Chondrocyte (in vitro differentiated cells): ENCODE measurements at places on chromosomes 13 and 19. TPM values are rescaled to one million over a fixed set of nuclear protein-coding genes. Genes with fewer than 3 reads are reported as not detected.

The ZNF665 gene
- total RNA-seq, result 1.4 to 4.7 TPM (median 3.3 TPM) in 3 replicates

DNA sequence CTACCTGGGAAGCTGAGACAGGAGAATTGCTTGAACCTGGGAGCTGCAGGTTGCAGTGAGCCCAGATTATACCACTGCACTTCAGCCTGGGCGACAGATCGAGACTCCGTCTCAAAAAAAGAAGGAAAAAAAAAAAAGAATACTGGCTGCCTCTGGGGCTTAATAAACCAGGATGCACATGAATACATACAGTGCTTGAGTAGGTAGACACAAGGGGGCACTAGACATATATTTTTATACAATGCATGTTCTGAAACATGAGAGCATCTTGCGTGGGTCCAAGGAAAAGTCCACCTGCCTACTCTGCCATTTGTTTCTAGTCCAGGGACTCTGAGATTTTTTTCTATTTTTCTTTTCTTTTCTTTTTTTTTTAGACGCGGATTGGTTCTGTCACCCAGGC lies 31.2 kb downstream of the KEAP1 start:
- no peaks in the 10 kb centered on the region for H3K4me1 ChIP-seq
- H3K27me3 ChIP-seq, result no peaks in the 10 kb centered on the region
- no peak overlapping the region for H3K27ac ChIP-seq
- H3K36me3 ChIP-seq, result peaks cover 3% of the 10 kb centered on the region
- no peak for DNase-seq
- H3K4me3 ChIP-seq, result no peak overlapping the region

DNA sequence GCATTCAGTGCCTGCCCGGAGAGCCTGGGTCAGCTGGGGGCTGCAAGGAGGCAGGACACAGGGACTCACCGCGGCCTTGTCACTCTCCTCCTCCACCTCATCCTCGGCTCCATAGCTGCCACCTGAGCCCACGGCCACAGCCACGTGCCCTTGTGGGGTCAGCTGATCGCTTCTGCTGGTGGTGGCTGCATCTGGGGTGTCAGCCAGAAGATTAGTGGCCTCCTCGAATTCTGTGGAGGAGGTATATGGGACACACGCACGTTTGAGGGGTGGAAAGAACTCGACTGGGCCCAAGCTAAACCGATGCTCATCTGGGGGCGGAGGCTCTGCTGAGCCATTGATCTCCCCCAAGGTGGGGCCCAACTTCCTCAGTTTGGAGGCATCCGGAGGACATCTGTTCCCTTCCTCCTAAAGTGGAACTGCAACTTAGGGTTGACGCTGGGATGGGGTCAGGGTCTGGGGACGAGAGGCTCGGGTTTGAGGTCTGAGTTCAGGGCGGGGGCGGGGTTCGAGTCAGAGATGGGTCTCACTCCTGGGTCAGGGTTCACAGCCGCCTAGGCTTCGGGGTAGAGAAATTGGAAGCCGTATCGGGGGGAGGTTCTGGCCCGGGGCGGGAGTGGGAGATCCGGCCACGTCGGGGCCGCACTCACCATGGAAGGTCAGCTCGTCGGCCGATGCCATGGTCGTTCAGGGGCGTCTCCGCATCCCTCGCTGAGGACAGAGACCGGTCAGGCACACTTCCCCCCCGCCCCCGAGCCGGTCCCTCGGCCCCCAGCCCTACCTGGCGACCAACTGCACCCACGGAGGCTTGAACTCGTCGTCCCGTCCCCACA lies 493 bp downstream of the YIPF2 start:
- H3K27ac ChIP-seq, result peak overlapping the region; percentile 95
- H3K27me3 ChIP-seq, result no peaks in the 10 kb centered on the region
- peaks cover 23% of the 10 kb centered on the region for H3K4me1 ChIP-seq
- no peak for DNase-seq
- H3K4me3 ChIP-seq, result peak overlapping the region; percentile 89
- H3K36me3 ChIP-seq, result peaks cover 9% of the 10 kb centered on the region

The OR10H2 gene
- total RNA-seq, result not detected in 3 replicates

GRCh38 chr13:43763143-43763759 lies 23.5 kb downstream of the ENOX1 start:
- no peak for DNase-seq
- H3K27ac ChIP-seq, result no peak overlapping the region

The ZNF829 gene
- total RNA-seq, result 2.0 to 4.1 TPM (median 2.1 TPM) in 3 replicates

The CATSPERD gene
- not detected in 3 replicates for total RNA-seq

- peak overlapping the region; percentile 46 for H3K27ac ChIP-seq
- H3K36me3 ChIP-seq, result no peaks in the 10 kb centered on the region
- DNase-seq, result no peak
- H3K27me3 ChIP-seq, result no peaks in the 10 kb centered on the region
- no peak overlapping the region for H3K4me3 ChIP-seq
Measured at GRCh38 chr19:49570138-49570856, 10.1 kb downstream of the NOSIP start.

DNA sequence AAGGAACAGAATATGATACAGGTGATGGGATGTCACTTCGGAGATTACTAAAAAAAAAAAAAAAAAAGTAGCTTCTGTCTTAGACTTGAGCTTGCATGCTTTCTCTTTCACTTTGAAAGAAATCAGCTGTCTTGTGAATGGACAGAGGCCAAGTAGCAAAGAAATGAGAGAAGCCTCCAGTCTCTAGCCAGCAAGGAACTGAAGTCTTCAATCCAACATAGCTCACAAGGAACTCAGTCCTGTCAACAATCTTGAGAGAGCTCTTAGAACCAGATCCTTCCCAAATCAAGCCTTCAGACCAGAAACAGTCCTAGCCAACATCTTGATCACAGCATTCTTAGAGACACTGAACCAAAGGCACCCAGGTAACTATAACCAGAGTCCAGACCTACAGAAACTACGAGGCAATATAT lies 7.7 kb downstream of the N4BP2L2 start:
- no peak for DNase-seq
- H3K27ac ChIP-seq, result peak overlapping the region; percentile 62
- H3K4me1 ChIP-seq, result peaks cover 73% of the 10 kb centered on the region
- H3K27me3 ChIP-seq, result no peaks in the 10 kb centered on the region
- H3K36me3 ChIP-seq, result peaks cover 15% of the 10 kb centered on the region

The CYP4F8 gene
- total RNA-seq, result not detected in 3 replicates

GRCh38 chr13:59490651-59491050 lies 673.1 kb downstream of the DIAPH3 start:
- H3K36me3 ChIP-seq, result no peaks in the 10 kb centered on the region
- peaks cover 27% of the 10 kb centered on the region for H3K4me1 ChIP-seq
- H3K27ac ChIP-seq, result no peak overlapping the region
- DNase-seq, result no peak
- H3K4me3 ChIP-seq, result no peak overlapping the region

The MYO16 gene
- total RNA-seq, result 0.05 to 0.15 TPM (median 0.12 TPM) in 3 replicates

GRCh38 chr19:5192568-5192967 lies 148.0 kb downstream of the PTPRS start:
- H3K27me3 ChIP-seq, result no peaks in the 10 kb centered on the region
- no peak overlapping the region for H3K4me3 ChIP-seq
- DNase-seq, result no peak
- no peak overlapping the region for H3K27ac ChIP-seq
- no peaks in the 10 kb centered on the region for H3K4me1 ChIP-seq
- no peaks in the 10 kb centered on the region for H3K36me3 ChIP-seq

DNA sequence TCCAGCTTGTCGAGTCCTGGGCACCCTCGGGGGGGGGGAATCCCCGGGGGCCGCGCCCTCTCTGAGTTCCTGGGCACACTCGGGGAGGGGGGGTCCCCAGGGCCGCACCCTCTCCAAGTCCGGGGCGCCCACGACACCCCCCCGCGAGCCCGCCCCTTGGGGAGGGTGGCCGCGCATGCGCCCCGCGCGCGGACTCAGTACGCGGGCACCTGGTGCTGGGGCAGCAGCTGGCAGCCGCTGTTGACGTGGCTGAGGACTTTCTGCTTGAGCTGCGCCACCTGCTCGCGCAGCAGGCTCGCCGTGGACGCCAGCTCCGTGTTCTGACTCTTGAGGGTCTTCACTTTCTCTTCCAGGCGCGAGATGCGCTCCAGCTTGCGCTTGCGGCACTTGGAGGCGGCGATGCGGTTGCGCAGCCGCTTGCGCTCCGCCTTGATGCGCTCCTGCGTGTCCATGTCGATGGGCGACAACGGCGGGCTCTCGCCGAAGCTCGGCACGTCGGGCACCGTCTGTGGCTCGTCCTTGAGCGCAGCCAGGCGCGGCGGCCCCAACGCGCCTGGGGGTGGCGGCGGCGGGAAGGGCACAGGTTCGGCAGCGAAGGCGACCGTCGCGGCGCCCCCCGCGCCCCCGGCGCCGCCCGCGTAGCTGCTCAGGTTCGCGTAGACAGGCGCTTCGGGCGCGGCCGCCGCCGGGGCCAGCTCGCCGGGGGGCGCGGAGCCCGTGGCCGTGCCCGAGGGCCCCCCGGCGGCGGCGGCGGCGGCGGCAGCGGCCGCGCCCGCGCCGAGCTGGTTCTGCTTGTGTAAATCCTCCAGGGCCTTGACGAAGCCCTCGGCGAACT lies 958 bp downstream of the JUND start:
- no peaks in the 10 kb centered on the region for H3K27me3 ChIP-seq
- peaks cover 45% of the 10 kb centered on the region for H3K4me1 ChIP-seq
- no peak for DNase-seq
- peak overlapping the region; percentile 98 for H3K27ac ChIP-seq

The VSTM2B gene
- total RNA-seq, result not detected in 3 replicates
